ENCODE measurements at places on chromosomes 12 and 14.
A peak's percentile ranks its signal among the peaks of the same experiment; 100 is the strongest.

DNA sequence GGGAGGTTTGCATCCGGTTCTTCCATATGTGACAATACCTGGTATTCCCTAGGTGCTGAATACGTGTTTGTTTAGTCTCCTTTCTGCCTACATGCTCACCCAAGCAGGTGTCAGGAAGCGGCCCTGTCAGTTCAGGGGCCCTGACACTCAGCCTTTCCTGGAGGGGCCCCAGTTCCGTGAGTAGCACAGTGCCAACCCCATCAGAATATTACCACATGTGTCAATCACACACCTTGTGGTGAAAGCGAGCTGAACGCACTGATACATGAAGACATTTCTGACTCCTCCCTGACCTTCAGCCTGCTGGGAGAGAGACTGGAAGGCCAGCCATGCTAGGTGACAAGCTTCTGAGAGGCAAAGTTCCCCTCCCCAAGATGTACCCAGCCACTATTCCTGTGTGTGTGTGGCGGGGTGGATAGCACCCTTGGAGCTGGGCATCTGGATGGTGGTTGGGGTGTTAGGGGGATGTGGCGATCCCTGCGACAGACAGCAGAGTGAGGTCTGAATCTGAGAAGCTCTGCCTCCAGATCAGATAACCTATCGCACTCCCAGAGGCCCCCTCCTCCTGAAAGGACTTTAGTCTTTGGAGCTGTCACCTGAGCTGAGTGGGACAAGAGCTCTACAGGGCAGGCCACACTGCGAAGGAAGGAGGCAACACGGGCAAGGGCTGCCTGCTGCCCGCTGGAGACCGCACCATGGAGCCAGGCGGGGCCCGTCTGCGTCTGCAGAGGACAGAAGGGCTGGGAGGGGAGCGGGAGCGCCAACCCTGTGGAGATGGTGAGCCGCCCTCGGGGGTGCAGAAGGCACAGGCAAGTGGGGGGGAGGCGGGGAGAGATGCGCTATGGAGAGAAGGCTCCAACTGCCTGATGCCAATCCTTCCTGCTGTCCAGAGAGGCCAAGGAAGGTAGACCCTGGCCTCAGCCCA, at the start of gene SOAT2:
Gene SOAT2 (plus strand): TSS at position 604 of the 925 bp plus-strand sequence. CDS start 92 bp downstream, at position 696.
- DNase-seq: peak; percentile 39

DNA sequence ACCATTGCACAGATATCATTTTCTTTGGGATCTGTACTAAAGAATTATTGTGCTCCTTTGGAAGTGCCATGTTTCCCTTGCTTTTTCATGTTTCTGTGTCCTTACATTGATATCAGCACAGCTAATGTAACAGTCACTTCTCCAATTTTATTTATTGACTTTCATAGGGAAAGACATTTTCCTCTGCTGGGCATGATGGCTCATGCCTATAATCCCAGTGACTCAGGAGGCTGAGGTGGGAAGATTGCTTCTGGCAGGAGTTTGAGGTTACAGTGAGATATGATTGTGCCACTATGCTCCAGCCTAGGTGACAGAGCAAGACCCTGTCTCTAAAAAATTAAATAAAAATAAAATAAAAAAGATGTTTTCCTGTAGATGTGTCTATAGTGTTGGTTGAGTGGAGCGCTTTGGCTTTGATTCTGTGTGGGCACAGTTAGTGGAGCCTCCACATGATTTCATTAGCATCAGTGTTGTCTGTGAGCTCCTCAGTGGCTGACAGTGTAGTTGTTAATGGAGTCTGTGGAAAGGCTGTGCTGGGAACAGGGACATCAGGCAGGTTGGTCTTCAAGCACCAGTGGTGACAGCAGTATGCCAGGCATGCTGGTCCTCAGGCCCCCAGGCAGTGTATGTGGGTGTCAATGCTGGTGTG, 7.4 kb downstream of the OAS2 start:
- no peak for DNase-seq

DNA sequence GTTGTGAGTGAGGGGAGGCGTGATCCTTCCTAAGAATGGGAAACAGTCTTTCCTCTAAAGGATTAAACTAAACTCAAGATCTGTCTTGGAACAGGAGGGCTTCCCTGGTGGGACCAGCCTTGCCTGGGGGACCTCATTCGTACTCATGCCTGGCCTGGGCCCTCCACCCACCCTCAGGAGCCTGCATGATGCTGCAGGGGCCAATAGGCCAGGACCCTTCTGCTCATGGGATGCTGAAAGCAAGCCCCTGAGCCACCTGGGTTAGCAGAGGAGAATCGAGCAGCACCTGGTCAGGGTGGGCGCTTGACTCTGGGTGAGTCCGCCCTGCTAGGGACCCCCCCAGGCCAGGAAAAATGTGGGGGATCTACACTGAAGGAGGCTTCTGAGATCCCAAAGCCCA, 48.3 kb upstream of the FAM181A start:
- no peak for DNase-seq

- no peak for DNase-seq
These were observed 63.5 kb downstream of the PRMT8 start for GRCh38 chr12:3554371-3555115.

DNA sequence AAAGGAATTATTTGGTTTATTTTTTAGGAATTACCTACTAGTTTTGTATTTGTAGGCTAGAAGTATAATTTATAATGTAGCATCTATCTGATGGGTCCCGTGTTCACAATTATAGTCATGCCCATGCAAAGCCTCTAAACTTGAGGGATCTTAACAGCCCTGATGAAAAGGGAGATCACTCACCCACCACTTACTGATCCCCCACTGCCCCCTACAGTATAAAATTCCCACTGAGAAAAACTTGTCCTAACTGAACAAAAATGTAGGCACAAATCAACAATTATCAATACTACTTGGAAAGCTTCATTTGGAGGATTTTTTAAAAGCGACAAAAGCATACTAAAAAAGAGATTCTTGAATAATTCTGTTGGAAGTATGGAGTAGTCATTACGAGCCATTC, 21.0 kb downstream of the WIF1 start:
- no peak for DNase-seq

GRCh38 chr12:121992059-121992879, 29.4 kb upstream of the BCL7A start:
- DNase-seq: peak; percentile 57

GRCh38 chr12:54736549-54736948, 88.4 kb upstream of the DCD start:
- no peak for DNase-seq

DNA sequence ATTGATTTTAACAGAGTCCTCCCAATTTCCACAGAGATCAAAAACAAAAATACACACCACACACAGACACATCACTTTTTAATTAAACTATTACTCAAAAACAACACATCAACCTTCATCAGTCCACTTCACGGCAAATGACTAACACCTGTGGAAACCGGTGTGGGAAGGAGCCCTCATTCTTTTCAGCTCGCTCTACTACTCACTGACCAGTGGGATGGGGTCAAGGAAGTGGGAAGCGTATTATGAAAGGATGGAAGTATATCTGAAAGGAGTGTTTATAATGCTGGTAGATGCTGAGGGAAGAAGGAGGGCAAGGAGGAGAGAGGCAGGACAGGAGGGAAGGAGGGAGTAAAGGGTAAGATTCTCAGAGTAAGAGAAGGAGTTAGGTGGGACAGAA, 156.5 kb downstream of the EPS8 start:
- no peak for DNase-seq

DNA sequence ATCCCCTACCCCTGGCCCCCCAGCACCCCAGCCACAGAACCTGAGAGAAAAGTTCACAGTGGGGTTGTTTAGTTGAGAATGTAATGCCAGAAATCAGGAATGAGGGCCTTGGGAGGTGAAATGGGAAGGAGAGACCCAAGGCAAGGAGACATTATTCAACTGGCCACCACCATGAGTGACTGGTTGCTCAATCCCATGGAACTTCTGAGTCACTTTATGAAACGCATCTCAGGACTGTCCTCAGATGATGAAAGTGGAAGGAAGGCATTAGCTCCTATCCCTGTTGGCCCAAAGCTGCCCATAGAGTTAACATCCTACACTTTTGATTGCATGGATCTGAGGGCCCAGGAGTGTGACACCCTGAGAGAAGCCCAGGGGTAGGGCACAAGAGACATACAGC, 25.4 kb upstream of the TCL1A start:
- no peak for DNase-seq

DNA sequence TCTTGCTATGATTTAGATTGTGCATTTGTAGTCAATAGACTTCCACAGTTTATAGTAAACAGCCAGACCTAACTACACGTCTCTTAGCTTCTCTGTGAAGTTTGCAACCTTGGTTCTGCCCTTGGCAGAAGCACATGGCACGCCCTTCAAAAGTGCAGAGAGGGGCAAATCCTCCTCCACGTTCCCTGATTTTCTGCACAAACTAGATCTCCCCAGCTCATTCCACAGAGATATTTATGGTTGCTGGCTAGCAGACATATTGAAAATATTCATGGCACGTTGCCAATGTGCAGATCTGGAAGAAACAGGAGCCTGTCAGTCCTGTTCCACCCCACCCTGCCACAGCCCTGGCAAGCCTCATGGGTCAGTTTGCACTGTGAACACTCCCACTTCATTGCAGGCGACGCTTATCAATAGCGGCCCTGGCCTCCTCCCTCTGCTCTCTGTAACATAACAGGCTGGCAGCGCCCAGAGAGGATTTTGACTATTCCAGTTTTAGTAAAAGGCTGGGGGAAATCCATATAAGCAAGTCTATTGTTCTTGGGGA, 6.5 kb upstream of the LGALS3 start:
- DNase-seq: no peak

- no peak for DNase-seq
These were observed 67.1 kb downstream of the NUAK1 start for GRCh38 chr12:106071686-106072085.

DNA sequence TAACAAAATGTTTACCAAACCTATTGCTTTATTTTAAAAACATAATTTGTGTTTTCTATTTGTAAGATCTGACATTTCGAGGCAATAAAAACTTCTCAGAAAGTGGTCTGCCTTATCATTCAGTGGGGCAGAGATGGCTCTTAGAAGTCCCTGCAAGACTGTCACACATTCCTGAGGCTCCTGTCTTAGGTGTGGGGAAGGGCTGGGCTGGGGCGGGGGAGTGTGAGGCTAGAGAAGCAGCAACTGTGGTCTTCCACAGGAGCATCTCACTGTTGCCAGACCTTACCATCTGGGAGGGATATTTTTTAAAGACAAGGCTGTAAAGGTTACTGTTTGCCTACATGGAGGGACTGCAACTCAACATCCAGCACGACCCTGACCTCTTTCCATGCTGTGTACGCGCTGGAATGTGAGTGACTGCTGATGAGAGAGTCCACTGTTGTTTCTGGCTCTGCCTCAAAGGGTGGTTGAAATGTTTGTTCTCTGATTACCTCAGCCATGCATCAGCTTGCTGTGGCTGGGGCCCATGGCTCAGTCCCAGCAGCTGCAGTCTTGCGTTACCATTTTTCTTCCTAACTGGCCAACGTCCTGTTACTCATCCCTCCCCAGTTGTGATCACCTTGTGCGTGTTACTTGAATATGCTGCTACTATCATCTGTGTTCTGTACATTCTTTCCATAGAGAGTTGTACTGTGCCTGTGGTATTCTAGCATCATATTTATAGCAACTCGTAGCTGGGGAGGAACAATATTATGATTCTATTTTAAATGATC, 12.4 kb downstream of the ERG28 start:
- DNase-seq: no peak

DNA sequence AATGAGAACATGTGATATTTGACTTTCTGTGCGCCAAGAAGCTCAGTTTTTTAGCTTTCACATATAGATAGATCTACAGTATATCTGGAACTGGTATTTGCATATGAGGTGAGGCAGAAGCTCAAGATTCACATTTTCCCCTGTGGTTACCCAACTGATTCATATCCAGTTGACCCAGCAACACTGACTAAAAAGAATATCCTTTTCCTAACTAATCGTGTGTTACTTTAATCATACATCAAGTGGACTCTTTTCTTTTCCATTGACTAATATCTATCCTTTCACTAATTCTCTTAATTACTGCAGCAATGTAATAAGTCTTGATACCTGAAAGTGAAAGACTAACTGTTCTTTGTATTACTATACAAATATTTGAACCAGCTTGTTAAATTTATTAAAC, 236.1 kb downstream of the AEBP2 start:
- no peak for DNase-seq

GRCh38 chr14:99885649-99885958, 92.4 kb downstream of the EML1 start:
- no peak for DNase-seq

DNA sequence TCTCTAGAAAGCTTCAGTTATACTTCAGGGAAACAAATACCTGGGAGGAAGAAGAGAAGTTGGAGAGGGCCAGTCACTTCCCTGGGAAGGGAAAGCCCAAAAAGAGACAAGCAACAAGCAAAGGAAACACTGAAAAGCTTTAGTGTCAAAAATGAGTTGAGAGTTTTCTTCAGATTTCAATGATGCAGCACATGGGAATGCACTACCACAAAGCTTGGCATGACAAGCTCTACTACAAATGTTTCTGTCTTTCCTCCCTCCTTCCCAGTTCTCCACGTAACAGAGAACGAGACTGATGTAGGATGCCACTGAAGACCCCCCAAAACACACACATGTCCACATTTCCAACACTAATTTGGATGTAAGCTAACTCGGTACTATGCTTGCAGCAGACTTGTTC, 26.8 kb upstream of the ADAMTS20 start:
- DNase-seq: no peak

- DNase-seq: no peak
These were observed 14.3 kb upstream of the CLEC1A start for GRCh38 chr12:10113075-10113474.

GRCh38 chr12:49534731-49535278, 4.0 kb upstream of the KCNH3 start:
- no peak for DNase-seq

GRCh38 chr14:61610900-61611299, 84.4 kb upstream of the HIF1A start:
- no peak for DNase-seq

DNA sequence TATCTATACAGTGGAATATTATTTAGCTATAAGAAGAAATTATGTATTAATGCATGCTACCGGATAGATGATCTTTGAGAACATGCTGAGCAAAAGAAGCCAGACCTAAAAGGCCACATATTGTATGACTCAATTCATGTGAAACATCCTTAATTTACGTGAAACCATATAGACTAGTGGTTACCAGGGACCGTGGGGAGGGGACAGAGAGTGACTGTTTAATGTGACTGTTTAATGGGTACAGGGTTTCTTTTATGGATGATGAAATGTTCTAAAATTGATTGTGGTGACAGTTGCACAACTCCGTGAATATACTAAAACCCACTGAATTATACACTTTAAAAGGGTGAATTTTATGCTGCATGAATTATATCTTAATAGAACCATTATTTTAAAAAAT, 8.5 kb upstream of the BCL7A start:
- no peak for DNase-seq
